ENCODE measurements at places on chromosomes 1 and 21. TPM values are rescaled to one million over a fixed set of nuclear protein-coding genes. Genes with fewer than 3 reads are reported as not detected.

AADACL4 gene
- not detected for total RNA-seq

DNA sequence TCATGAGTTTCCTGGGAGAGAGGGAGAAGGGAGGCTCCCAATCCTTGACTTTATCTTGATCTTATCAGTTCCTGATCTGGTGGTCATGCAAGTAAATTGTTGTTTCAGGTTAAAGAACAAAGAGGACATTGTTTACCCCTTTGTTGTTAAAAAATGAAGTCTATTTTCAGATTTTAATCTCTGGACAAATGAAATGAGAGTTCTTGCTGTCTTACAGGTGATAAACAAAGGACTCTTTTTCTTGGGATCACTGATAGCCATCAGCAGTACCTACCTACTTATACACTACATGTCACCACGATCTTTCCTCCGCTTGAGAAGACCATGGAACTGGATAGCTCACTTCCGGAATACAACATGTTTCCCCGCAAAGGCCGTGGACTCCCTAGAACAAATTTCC lies 48.4 kb downstream of the CHML start:
- DNase-seq: no peak

DNA sequence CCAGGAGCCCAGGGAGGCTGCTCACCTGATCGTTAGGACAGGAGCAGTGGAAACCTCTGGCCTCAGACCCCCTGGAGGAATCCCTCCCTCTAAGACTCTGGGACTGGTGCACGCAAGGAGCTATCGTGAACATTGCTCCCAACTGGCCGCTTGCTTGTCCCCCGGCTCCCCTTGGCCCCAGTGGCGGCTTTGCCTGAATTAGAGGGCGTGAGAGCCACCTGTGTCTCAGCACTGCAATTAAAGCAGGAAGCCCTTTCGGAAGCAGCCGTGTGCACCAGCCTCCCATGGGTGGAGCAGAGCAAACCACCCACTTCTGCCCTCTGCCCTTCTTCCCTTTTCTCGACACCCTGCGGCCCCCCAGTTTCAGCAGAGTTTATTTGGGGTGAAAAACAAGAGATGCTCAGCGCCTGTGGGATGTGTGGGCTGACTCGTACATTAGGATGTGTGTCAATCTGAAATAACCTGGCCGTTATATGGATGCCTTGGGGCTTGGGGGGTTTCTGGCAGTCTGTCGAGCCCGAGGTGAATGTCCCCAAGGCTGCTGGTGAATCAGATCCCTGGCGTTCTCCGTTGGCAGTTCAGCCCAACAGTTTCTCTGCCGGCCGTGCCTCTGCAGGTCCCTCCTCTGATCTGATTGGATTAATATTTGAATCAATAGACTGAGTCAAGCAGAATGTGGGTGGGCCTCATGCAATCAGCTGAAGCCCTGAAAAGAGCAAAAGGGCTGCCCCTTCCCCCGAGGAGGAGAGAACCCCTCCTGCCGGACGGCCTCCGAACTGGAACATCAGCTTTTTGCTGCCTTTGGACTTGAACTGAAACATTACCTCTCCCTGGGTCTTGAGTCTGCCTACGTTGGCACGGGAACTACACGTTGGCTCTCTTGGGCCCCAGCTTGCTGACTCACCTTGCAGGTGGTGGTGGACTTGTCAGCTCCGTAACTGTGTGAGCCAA lies 7.3 kb upstream of the UMODL1 start:
- no peak for DNase-seq

GJA5 gene
- 2.8 TPM for total RNA-seq

MIXL1 gene
- total RNA-seq: not detected

- no peak for DNase-seq
Measured at GRCh38 chr1:110237386-110238152, 27.5 kb downstream of the KCNC4 start.

- DNase-seq: peak; percentile 74
Measured at GRCh38 chr1:39333296-39333695, 128.8 kb downstream of the MACF1 start.

DNA sequence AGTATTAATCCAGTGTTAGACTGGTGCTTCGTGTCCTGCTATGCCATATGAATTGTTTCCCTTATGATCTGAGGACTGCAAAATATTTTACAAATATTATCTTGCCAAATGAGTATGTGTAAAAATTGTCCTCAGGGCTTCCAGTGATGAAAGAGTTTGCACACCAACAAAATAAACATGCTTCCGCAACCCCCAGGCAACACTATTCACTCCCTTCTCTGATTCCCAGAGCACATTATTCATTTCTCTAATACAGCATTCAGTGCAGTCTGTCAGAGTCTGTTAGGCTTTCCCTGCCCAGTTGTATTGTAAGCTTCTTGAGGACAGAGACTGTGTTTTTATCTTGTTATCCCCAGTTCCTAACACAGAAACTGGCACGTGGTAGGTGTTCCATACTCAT lies 409.9 kb upstream of the C1orf87 start:
- DNase-seq: no peak

All from sigmoid colon (tissue), 7 donors.